Mammary epithelial cell (primary cell): ENCODE measurements at places on chromosomes 5 and 9.

DNA sequence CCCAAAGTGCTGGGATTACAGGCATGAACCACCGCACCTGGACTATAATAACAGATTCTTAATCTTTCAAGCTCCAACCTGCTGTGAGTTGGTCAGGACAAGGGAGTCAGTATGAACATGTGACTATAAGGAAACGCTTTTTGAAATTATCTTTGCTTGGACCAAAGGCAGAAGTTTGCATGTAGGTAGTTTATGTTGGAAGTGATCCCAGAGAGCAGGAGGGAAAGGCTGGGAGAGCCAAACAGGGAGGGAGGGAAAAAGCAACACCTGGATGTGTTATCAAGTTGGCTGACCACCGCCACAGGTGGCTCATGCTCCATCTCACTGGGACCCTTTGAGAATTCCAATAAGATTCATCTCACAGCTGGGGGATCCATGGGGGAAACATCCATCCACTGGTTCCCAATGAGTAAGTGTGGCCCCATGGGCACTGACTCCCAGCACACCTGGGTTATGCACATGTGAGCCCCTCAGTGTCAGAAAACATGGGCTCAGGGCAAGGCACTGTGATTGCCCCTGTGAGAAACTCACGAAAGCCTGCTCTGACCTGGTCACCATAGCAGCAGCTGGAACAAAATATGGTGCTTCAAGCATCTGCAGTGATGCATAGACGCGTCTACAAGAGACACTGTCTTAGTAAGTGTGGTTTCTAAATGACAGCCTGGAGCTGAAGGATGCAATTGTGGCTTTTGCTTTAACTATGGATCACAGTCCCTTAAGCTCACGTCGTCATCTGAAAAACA lies 62.1 kb downstream of the ARSB start:
- DNase-seq: no peak

- DNase-seq: no peak
These were observed 3.8 kb downstream of the CDH9 start for GRCh38 chr5:27034565-27034964.

DNA sequence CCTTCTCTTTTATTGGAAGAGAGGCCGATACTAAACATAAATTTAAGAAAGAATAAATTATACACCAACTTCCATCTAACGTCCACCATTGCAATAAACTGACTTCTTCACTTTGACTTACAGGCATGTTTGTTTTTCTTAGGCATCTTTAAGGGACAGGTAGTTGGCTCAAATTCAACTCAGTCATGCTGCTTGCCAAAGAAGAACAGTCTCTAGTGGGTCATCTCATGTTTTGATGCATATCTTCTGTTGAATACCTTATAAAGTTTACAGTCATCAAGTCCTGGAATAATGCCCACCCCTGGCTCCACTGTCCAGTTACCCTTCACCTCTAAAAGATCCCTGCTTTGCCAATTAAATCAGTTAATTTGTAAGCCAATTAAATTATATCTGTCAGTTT lies 328.2 kb upstream of the GRAMD2B start:
- DNase-seq: no peak

DNA sequence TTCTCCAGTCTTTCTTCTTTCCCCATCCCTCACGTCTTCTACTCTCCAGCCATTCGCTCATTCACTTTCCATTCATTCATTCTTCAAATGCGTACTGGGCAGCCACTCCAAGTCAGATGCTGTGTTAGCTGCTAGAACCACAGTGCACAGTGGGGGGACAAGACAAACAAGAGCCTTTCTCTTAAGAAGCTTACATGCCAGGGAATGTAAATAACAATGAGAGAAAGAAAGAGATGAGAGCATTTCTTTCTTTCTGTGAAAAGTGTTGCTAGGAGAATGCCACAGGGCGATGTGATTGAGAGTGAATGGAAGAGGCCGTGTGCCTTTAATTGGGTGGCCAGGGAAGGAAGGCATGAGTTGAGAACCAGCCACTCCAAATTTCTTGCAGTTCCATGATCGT lies 46.3 kb upstream of the SMIM23 start:
- no peak for DNase-seq

DNA sequence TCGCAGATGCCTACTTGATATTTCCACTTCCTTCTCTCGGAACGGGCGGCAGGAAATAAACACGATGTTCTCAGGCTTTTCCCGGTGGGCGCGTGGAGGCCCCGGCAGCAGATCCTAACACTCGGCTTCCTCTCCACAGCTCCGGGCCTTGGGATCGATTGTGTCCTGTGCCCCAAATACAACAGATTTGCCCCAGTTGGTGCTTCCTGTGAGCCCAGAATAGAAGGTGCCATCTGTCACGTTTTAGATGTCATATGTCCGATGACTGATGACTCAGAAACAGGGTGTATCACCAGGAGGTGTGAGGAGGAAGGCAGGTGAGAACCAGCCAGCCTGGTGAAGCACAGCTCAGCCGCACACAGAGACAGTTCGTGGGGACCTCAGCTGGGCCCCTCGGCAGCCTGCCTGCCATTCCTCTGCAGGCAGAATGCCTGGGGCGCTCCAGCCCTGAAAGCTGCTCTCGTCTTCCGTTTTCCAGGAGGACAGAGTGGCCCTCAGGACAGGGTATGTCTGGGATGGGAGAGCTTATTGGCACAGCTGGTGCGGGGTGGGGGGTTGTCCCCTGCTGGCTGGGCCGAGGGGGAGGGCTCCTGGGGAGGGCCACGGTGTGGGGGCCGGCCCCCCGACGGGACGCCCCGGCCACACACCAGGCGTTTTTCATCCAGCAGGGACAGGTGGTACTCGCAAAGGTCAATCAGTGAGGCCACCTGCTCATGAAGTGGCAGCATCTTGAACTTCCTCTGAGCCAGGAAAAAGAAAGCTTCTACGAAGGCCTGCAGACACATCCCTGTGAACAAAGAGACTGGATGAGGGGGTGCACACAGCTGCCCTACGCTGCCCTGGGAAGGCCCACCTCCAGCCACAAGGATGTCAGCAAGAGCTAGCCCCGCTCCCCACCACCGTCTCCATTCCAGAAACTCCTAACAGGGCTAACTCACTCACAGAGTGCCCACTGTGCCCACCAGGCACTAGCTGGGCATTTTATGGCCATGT lies 171.0 kb downstream of the DAB2IP start:
- DNase-seq: no peak

GRCh38 chr9:71761938-71762353 lies 6.4 kb downstream of the CEMIP2 start:
- DNase-seq: no peak

DNA sequence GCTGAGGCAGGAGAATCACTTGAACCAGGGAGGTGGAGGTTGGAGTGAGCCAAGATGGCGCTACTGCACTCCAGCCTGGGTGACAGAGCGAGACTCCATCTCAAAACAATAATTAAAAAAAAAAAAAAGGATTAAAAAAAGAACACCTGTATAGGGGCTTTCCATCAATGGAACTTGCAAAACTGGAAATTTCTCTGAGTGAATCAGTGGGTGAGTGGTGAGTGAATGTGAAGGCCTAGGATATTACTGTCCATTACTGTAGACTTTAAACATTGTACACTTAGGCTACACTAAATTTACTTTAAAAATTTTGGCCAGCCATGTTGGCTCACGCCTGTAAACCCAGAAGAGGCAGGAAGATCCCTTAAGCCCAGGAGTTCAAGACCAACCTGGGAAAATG lies 5.7 kb upstream of the RARS1 start:
- peak; percentile 41 for DNase-seq

- DNase-seq: no peak
These were observed 113.0 kb downstream of the GIN1 start for GRCh38 chr5:103006921-103007320.

DNA sequence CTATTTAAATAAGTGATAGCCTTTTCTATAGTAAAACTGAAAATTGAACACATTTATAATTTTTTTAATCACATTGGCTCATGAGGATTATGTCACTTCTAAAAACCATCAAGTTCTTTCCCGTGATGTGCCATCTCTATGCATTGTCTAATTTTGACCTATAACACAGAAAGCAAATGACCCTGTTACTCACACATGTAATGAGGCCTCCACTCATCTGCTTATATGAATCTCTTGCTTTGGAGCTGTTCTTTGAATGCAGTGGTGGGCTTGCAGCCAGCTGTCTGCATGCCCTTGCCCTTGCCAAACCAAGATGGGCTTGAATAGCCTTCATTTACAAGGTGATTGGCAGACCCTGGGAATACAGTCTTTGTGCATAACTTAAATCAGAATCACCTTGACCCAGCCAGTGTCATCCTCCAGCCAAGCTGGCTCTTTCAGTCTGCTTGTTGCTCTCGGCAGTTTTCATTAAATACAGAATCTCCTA lies 163.2 kb downstream of the TRIO start:
- DNase-seq: no peak

- no peak for DNase-seq
These were observed 42.7 kb upstream of the NCS1 start for GRCh38 chr9:130129432-130130061.

- DNase-seq: no peak
These were observed 400.0 kb downstream of the CTNND2 start for GRCh38 chr5:11504065-11504885.

DNA sequence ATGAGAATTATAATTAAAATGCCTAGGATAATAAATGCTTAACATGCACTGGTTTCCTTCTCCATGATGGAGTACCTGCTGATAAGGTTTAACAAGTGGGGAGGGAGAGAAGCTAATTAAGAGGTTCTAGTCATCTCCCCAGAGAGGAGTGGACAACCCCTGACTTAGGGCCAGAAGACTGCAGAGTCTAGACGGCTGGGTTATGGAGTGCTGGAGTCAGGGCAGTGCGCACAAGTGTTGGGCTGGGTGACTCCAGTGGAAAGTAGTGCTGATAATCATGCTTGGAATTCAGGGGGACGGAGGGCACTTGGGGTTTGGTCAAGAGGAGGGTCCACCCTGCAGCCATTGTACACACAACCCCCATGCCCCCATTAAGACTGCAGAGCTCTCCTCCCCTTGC lies 32.8 kb upstream of the TGFBI start:
- DNase-seq: no peak

- DNase-seq: peak; percentile 82
These were observed 11.1 kb downstream of the EXD3 start for GRCh38 chr9:137411645-137412380.

DNA sequence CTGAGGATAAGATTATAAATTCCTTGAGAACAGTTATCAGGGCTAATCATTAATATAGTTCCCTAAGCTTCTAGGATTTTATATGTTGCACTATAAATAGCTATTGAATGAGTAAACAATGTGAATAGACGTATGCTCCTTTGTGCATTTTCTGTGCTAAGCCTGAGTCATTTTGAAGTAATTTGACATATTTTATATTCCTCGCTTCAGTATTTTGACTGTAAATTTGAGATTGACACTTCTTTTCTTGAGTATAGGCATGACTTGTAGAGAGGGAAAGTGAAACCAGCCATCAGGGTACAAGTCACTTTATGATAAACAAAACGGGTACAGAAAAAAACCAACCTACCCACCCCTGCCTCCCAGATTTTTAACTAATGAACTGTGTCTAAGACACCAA lies 367.7 kb upstream of the PRR16 start:
- peak; percentile 26 for DNase-seq

DNA sequence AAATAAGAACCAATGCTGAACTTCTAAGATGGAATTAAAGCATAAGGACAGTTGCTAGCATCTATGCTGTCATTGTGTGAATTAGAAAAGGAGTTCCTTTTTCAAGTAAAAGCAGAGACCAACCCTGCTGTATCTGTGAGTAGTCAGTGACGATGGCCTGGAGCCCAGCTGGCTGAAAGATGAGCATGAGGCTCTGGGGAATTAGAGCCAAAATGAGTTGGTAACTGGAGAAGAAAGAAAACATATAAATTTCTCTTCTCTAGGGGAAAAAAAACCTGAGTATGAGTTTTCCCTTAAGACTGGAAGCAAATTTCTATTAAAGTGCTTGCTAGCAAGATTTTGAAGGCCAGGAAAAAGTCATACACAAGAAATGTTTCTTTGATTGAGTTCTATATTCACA lies 1.6 kb upstream of the SPZ1 start:
- no peak for DNase-seq

- no peak for DNase-seq
These were observed 57.8 kb upstream of the AKNA start for GRCh38 chr9:114445616-114446015.

GRCh38 chr5:10671041-10672008 lies 89.7 kb downstream of the DAP start:
- no peak for DNase-seq

DNA sequence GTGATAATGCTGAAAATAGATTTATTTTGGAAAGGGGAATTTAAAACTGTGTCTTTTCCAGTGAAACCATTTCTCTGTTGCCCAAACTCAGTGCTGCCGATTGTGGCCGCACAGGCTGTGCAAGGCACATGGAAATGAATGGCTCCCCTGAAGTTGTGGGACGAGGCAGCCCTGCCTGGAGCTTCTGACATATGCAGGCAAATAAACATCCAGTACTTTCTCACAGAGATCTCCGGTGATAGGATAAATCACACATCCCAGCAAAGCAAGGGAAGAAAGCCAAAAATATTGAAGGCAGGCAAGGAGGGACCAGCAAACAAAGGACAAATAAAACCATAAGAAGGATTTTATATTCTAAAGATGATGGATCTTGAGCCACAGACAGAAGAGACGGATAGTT lies 464.5 kb downstream of the MTRR start:
- DNase-seq: no peak

- DNase-seq: no peak
These were observed 217.1 kb downstream of the TRIM32 start for GRCh38 chr9:116904165-116904564.

GRCh38 chr9:130681769-130682420 lies 11.7 kb upstream of the EXOSC2 start:
- DNase-seq: no peak

DNA sequence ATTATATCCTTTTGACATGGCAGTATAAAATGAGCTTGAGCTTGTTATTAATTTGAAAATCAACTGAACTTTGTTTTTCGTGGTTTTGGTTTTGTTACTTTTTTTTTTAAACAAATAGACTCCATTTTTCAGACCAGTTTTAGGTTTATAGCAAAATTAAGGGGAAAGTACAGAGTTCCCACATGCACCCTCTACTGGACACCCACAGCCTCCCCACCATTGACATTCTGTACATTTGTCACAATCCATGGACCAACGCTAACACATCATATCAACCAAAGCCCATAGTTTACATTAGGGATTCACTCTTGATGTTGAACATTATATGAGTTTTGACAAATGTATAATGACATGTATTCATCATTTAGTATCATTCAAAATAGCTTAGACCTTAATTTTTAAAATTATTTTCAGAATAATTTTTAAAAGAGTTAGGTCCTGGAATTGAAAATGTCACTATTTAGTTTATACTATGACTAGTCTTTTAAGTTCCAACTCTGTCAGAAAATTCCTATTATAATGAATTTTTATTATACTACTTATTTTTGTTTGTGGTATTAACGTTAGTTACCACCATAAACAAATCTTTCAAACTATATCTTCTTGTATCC lies 35.3 kb upstream of the JMY start:
- DNase-seq: no peak

- peak; percentile 20 for DNase-seq
These were observed 53.7 kb downstream of the RGMB start for GRCh38 chr5:98827161-98827560.

- peak; percentile 9 for DNase-seq
These were observed 179.9 kb upstream of the NR3C1 start for GRCh38 chr5:143583409-143583808.

GRCh38 chr5:167785106-167785505 lies 506.3 kb upstream of the WWC1 start:
- DNase-seq: no peak

GRCh38 chr5:73433272-73433981 lies 15.2 kb downstream of the FOXD1 start:
- DNase-seq: no peak
